Fibroblast of skin of right biceps (primary cell): ENCODE measurements at places on chromosomes 4 and X.

DNA sequence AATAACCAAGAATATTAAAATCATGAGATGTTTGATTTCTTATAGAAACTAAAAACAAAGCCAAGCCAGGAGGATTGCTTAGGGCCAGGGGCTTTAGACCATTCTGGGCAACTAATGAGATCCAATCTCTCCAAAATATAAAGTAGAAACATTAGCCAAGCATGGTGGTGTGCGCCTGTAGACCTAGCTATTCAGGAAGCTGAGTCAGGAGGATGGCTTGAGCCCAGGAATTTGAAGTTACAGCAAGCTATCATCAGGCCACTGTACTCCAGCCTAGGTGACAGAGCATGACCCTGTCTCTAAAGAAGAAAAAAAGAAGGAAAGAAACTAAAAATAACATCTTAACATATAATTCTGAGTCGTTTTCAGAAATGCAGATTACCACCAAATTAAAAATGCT is 96.7 kb downstream of the NAF1 start:
- DNase-seq, result peak; percentile 29

- no peak for DNase-seq
These were observed 45.1 kb downstream of the OCRL start for GRCh38 chrX:129585167-129585566.

GRCh38 chr4:6426571-6427438 is 45.6 kb downstream of the PPP2R2C start:
- DNase-seq, result no peak

DNA sequence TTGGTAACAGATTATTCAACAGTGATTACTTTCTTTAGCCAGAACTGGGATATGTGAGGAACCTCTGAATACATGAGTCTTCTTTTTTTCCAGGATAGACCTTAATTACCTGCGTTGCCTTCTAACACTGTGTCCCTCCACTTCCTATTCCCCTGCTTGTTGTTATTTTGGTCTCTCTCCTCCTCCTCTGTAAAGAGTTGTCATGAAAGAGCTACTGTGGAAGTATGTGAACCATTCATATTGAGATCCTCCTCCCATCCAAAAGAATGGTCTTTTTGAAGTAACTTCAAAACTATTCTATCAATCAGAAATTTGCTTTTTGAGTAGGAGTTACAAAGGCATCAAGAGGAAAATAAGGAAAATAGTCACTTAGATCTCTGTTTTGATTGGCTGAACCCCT is 420.0 kb upstream of the TENM3 start:
- DNase-seq, result no peak

GRCh38 chr4:111070390-111070789 is 447.5 kb upstream of the PITX2 start:
- peak; percentile 7 for DNase-seq

GRCh38 chr4:138494116-138494515 is 252.0 kb upstream of the SLC7A11 start:
- DNase-seq, result no peak

GRCh38 chr4:177862541-177863176 is 420.4 kb upstream of the AGA start:
- DNase-seq, result no peak
